ENCODE measurements at places on chromosomes 6 and 20. TPM values are rescaled to one million over a fixed set of nuclear protein-coding genes. Genes with fewer than 3 reads are reported as not detected.

DNA sequence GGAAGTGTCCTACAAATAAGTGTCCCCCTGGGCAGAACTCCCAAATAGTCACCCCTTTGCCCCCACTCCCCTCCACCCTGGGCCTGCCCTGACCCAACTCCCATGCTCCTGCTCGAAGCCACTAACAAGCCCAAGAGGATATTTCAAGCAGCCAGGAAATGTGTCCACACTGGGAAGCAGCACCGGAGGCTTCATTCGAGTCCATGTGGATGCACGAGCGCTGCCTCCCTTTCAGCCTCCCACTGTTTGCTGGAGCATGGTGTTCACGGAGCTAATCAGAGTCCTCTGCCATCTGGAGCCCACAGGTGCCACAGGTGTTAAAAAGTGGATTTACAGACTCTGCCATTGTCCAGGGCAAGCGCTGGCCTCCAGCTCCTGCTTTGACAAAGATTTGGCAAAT, 177.6 kb downstream of the TTLL2 start:
- DNase-seq: no peak

GRCh38 chr20:1392443-1392692, 486 bp downstream of the FKBP1A start:
- no peak for DNase-seq

- no peak for DNase-seq
Observed at GRCh38 chr6:139882977-139883728, 508.7 kb upstream of the CITED2 start.

Gene ENPP1
- total RNA-seq: 0.67 TPM

All from mammary epithelial cell (primary cell).